ENCODE measurements at places on chromosomes 5 and 9. TPM values are rescaled to one million over a fixed set of nuclear protein-coding genes. Genes with fewer than 3 reads are reported as not detected.
A peak's percentile ranks its signal among the peaks of the same experiment; 100 is the strongest.

ANKRD20A1 gene
- 0.07 TPM for total RNA-seq

TAL2 gene
- not detected for total RNA-seq

IFNA2 gene
- total RNA-seq, result not detected

FBLL1 gene
- 0.63 TPM for total RNA-seq

PCDHA1 gene
- 0.25 TPM for total RNA-seq

BARHL1 gene
- not detected for total RNA-seq

ACTL7A gene
- not detected for total RNA-seq

PRDM9 gene
- total RNA-seq, result not detected

LHX3 gene
- total RNA-seq, result not detected

PCDHB7 gene
- total RNA-seq, result 1.1 TPM

BTNL3 gene
- not detected for total RNA-seq

DNA sequence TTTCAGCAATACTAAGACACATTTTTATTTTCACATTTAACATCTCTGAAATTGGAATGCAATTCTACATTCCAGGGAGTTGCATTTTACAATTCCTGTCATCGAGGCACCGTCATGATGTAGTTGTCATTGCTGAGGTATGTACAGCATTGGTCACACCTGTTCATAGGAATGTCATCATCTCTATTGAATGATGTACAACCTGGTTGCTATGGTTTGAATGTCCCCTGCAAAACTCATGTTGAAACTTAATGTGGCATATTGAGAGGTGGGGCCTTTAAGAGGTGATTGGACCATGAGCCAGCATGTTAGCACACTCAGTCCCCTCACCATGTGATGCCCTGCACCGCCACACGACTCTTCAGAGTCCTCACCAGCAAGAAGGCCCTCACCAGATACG is 103.1 kb downstream of the CEMIP2 start:
- no peak for DNase-seq

- DNase-seq, result no peak
Measured at GRCh38 chr9:117290306-117290840, 124.5 kb downstream of the ASTN2 start.

DNA sequence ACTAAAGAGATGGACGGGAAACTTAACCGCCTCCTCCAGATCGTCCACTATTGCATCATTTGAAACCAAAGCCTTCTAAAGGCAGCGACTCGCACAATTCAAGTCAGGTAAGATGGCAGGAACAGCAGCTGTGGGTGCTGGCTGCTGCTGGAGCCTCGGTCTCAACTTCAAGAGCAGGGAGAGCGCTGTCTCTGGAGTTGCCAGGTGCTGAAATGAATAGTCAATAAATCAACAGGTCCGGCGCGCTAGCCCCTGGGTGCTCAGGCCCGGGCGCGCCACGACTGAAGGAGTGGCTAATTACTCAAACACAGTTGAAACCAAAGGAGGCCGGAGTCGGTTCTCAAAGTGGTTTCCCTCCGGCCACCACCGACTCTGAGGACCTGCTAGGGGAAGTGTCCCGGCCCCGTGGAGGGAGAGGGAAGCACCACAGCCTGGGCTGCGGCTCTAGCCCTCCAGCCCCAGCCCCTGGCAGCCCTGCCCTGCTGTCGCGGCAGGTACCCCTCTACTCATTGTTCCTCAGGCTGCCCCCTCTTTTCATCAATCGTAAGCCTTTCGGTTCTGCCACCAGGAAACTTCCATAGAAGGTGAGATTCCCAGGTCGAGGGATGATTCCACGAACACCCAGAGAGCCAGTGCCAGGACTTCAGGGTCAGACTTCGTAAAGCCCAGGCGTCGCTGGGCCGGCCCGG is 804 bp downstream of the TTC39B start:
- DNase-seq, result peak; percentile 83

DNA sequence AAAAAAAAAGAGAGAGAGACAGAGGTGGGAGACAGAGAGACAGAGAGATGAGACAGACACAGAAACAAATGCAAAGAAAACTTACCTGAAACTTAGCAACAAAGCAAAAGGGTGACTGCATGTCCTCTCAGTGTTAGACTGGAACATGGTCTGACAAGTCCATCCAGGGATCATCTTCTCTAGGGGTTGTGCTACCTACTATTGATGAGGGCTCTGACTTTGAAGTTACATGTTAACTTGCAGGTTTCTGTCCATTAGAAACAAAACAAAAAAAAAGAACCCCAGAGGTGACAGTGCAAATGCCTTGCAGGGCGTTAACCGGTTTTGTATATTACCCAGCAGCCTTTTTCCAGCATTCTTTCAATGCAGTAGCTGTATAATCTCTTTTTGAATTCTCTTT is 13.6 kb upstream of the SPARC start:
- DNase-seq, result no peak

DNA sequence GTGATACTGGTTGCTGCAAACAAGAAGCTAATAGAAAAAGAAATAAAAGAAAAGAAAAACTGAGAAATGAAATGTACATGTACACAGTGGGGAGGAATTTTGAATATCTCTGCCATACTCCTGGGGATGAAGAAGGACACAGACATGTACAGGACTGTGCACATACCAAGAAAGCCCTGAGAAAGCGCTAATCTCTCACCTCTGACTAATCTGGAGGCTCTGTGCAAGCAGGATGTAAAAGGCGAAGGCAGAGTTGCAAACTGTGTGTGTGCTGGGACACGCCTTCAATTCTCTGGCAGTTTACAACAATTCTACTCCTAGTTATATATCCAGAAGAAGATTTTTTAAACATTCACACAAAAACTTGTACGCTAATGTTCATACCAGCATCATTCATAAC is 211.4 kb downstream of the KIAA0825 start:
- DNase-seq, result peak; percentile 21

- DNase-seq, result peak; percentile 64
Measured at GRCh38 chr9:134738869-134739659, 97.5 kb downstream of the COL5A1 start.

DNA sequence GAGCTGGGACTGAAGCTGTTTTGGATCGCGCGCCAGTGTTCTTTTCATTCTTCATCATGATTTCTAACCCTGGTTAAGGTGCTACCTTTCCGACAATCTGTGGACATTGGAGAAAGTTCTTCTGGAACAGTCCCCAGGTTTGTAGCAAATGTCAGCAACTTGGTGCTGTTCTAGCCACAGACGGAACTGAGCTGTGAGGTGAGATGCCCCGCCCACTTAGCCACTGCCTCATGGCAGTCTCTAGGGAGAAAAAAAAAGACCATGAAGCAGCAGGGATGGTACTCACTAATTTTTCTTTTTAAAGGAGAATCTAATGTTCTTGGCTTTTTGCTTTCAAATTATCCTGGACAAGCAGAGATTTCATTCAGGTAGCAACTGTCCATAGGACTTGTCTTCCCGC is 72.1 kb upstream of the STK32A start:
- DNase-seq, result peak; percentile 16

DNA sequence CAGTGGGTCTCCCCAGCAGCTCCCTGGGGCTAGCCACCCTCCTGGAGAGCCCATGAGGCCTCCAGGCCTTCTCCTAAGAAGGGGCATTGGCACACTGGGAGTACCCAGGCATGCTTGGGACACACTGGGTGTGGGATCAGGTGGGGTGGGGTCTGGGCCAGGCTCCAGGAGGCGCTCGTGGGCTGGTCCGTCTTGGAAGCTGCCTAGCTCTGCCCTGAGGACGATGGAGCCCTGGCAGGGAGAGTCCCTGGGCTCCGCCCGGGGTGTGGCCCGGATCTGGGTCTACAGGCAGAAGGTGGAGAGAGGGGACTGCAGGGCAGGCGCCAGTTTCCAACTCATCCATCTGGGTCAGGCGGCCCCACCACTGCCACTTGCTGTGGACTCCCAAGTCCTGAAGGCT is 2.4 kb downstream of the PRRX2 start:
- DNase-seq, result no peak

GRCh38 chr9:72526901-72527800 is 5.7 kb downstream of the TMC1 start:
- DNase-seq, result peak; percentile 23

GRCh38 chr9:34746526-34746925 is 36.6 kb upstream of the CCL21 start:
- peak; percentile 16 for DNase-seq

DNA sequence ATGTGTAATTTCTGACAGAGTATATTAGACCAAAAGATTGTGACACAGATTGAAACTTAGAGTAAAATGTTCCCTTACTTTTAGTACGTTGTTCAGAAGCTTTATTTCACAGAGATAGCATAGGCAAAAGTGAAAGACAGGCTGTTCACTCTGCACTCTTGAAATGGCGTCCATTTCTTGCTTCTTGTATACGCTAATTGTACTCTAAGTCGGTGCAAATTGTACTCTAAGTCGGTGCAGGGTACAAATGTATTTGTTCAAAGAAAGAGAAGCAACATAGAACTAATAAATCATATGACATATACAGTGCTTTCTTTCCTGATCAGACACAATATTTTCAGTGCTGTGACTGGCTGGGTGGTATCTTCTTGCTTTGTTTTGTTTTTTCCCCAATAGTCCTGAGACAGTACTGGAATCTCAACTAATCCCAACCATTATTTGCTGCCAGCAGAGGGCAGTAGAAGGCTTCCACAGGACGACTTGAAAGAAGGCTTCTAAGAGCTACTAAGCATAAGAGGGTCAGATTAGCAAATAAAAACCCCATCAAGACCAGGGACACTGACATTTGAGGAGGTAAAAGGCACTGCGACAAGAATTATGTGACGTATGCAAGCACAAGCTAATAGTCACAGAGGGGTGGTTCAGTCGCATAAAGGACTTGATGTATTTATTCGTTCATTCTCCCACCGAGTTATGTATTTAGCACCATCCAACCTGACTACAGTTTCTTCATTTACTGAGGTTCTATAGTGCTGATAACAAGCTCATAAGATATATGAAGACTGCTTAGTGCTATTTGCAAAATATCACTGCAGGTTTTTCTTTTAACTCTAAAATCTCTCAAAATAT is 831.8 kb downstream of the TAF11L14 start:
- DNase-seq, result peak; percentile 47

GRCh38 chr9:119224431-119224830 is 144.8 kb downstream of the BRINP1 start:
- no peak for DNase-seq

GRCh38 chr5:96664669-96665068 is 2.5 kb downstream of the CAST start:
- DNase-seq, result no peak

- DNase-seq, result no peak
Measured at GRCh38 chr5:18321262-18321942, 687.1 kb downstream of the TAF11L14 start.

All from cardiac muscle cell (in vitro differentiated cells and primary cell).